ENCODE measurements at places on chromosomes 12 and 14.
A peak's percentile ranks its signal among the peaks of the same experiment; 100 is the strongest.

DNA sequence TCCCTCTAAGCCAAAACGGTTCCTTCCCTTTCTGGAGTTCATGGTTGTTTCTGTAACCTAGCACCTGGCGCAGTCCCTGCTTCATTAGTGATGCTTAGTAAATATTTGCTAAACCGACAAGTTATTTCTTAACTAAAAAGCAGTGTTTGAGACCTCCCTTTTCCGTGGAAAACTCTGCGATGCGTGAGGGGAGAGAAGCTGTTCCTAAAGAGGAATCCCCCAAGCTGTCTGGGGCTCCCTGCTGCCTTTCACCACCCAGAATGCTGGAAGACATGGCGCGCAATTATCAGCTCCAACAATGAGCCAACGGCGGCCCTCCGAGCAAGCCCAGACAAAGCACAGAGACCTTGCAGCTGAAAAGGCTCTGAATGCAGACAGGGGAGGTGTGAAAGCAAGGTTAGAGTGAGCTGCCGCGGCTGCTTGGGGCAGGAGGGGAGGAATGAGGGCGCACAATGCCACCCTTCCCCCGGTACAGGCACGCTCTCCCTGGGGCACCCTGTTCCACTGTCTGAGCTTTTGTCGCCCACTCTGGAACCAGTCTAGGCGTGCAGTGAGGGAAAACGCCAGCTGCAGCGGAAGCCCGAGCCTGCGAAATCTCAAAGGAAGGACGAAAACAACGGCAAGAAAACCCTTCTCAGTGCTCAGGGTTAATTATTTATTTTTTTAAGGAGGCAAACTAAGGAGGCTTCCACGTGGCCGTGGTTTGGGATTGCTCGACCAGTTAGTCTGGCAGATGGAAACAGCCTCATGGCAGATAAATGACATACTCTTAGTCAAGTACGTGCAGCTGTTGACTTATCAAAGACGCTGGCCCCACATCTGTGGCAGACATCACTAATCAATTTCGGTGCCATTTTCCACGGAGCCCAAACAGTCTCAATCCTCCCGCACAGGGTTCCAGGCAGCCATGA lies 66.3 kb downstream of the RBM19 start:
- DNase-seq, result peak; percentile 58

DNA sequence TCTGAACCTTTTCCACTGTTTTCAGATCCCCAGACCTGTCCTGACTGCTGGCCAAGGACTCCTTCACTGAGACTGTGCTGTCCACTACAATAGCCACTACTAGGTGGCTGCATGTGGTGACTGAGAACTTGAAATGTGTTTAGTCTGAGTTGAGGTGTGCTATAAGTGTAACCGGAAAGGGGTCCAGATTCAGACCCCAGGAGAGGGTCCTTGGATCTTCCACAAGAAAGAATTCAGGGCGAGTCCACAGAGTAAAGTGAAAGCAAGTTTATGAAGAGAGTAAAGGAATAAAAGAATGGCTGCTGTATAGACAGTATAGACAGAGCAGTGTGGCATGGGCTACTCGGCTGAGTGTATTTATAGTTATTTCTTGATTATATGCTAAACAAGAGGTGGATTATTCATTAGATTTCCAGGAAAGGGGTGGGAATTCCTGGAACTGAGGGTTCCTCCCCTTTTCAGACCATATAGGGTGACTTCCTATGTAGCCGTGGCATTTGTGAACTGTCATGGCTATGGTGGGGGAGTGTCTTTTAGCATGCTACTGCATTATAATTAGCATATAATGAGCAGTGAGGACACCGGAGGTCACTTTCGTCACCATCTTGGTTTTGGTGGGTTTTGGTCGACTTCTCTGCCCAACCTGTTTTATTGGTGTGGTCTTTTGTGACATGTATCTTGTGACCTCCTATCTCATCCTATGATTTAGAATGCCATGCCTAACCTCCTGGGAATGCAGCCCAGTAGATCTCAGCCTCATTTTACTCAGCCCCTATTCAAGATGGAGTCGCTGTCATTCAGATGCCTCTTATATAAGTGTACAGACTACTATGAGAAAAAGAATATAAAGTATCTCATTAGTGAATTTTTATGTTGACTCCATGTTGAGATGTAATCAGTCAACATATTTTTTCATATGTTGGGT lies 70.0 kb upstream of the SRSF5 start:
- no peak for DNase-seq

GRCh38 chr12:88985631-88986030 lies 366.7 kb downstream of the DUSP6 start:
- DNase-seq, result no peak

DNA sequence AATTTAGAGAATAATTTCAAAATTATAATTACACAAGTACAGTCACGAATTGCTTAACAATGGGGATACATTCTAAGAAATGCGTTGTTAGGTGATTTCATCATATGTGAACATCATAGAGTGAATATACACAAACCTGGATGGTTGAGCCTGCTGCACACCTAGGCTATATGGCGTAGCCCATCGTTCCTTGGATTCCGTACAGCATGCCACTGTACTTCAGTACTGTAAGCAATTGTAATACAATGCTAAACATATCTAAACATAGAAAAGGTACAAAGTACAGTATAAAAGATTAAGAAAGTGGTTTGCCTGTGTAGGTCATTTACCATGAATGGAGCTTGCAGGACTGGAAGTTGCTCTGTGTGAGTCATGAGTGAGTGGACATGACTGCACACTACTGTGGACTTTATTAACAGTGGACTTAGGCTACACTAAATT lies 286.2 kb downstream of the CACNA1C start:
- no peak for DNase-seq

GRCh38 chr14:91919814-91920213 lies 27.7 kb downstream of the FBLN5 start:
- DNase-seq, result no peak

Data from NCI-H187 treated with DMSO at 0.1 percent for 48 hours (cell line).